ENCODE measurements at places on chromosomes 4 and X.

- DNase-seq, result no peak
Observed at GRCh38 chr4:46793036-46793435, 116.0 kb downstream of the COX7B2 start.

DNA sequence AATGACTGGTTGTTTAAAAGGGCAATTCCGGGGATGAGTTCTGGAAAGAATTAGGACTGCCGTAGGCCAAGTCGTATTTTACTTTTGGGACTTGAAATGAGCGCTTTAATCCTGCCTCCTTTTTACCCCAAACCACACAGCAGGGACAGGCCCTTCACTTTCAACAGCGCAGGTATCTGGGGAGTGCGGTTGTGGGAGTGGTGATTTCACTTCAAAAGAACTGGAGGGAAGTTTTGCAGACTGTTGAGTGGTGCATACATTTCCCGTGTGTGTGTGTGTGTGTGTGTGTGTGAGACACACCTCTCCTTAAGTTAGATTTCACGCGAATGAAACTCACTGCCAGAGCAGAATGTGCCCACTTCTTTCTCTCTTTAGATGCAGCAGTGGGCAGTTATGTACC is 2.8 kb downstream of the NHS start:
- DNase-seq, result no peak

DNA sequence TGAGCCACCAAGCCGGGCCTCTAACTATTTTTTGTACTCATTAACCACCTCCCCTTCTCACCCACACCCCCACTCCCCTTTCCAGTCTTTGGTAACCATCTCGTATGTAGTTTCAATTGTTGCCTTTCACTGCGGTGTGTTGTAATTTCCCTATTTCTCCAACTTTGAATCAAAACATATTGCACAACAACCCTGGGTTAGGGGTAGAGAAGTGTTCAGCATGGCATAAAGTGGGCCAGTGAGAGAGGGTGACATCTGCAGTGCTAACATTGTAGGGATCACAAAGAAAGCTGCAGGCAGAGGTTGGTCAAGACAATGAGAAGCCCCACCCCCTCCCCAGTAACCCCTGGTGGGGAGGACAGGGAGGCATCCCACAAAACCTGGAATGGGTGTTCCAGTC is 92.7 kb downstream of the SPATA18 start:
- DNase-seq, result no peak

DNA sequence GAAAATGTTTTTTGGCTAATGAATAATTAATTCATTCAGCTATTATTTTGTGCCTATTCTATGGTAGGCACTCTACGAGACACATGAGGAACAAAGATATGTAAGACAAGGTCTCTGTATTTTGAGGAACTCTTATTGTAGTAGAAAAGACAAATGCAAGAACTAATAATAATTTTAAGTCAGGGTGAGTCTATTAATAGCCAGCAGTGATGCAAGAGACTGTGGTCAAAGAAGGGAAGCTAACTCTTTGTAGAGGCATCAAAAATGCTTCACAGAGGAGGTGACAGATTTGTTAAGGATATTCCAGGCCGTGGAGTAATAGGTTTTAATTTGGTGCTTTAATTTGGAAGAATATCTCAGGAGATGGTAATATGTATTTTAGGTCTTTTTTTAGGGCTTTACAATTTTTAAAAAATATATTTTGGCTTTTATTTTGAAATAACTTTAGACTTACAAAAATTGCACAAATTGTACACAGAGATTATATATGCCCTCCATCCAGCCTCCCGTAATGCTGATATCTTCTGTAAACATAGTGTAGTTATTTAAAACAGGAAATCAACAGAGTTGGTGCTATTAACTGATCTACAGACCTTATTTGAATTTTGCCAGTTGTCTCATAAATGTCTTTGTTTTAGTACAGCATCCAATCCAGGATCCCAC is 48.1 kb downstream of the DCLK2 start:
- DNase-seq, result peak; percentile 7

DNA sequence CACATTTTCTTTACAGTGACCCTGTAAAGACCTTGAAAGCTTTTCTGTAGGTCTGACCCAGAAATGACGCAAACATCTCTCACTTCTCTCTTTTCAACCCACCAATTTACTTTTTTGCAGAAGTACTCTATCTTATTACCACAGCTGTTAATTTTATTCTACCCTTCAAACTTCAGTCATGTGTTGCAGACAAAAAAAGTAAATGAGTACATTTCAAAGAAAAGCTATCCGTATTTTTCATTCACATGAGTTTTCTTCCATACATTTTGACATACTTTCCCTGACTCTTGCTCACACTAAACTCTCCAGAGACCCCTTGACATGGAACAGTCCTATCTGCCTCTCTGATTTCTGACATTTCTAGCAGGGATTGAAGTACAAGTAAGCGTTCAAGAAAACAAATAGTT is 51.7 kb downstream of the SLC7A11 start:
- peak; percentile 84 for DNase-seq

DNA sequence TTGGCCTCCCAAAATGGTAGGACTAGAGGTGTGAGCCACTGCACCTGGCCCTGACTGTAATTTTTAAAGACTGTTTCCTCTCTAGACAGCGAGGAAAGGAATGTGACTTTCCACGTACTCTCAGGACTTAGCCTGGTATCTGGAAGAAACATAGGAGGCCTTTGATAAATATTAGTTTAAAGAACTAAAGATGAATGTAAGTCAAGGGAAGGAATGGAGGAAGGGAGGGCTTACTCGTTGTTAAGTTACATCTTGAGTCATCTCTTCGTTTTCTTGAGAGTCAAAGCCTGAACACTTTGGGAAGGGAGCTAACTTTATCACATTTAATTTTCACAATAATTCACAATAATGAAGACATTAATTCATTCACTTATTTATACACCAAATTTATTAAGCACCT is 7.2 kb upstream of the LNX1 start:
- no peak for DNase-seq

- DNase-seq, result no peak
Observed at GRCh38 chr4:37631551-37631950, 54.6 kb downstream of the RELL1 start.

GRCh38 chr4:131613086-131613823 is 1535.8 kb upstream of the PCDH10 start:
- no peak for DNase-seq

- DNase-seq, result no peak
Observed at GRCh38 chr4:7487998-7488671, 53.4 kb upstream of the PSAPL1 start.

GRCh38 chrX:15242899-15243555 is 26.9 kb downstream of the ASB9 start:
- DNase-seq, result peak; percentile 29

DNA sequence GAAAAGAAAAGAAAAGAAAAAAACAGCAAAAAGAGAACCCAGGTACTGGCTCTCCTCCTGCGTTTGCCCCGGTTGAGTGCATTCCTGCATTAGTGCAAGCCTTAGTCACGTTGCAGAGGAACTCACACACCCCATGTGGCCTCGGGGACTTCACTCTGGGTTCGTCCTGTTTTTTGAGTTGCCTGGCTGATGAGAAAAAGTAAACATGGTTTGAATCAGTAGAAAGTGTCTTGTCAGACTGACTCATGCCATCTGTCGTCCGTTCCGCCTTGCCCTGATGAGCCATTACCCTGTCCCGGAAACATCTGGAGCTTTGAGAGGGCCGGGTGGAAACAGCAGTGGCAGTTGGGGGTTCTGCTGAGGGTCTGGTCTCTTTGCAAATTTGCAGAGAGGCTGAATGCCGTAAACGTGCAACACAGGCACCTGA is 16.3 kb downstream of the CD99 start:
- DNase-seq, result peak; percentile 100

- peak; percentile 5 for DNase-seq
Observed at GRCh38 chr4:38128478-38129459, 168.6 kb downstream of the PTTG2 start.

DNA sequence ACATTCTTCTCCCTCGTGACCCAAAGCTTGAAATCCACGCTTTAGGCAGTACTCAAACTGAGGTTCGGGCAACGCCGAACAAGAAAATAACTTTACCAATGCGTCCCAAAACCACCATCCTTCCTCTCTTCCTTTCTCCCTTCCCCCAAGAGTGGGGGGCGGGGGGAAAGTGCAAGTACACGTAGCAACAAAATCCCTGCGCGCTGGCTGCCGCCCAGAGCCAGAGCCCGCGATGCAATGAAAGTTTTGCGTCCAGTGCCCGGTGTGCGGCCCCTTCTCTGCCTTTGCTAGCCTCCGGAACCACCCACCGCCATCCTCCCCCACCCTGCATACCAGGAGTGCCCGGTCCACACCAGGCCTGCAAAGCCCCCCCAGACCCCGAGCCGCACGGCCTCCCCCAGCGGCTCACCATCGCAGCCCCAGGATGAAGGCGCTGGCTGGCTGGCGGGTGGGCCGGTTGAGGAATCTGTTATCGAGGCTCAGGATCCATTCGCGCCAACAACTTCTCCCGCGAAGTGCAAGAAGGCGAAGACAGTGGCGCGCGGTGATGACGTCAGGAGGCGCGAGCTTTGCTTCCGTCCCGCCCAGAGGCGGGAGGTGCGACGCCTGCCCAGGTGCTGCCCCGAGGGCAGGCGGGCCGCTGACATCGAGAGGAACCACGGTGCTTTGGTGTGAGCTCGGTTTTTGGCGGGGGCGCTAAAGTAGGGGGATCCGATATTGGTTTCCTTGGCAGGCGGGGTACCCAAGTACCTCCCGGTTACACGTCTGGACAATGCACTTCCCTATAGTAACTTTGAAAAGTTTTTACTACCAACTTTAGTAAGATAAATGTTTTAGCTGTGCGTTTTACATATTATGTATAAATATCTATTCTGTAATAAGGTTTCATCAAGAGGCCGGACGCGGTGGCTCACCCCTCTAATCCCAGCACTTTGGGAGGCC is at the start of gene RFC1:
TSS of gene RFC1 (minus strand) at position 533 of the 942 bp plus-strand sequence. CDS start at position 412, 121 bp downstream.
- DNase-seq, result peak; percentile 93

DNA sequence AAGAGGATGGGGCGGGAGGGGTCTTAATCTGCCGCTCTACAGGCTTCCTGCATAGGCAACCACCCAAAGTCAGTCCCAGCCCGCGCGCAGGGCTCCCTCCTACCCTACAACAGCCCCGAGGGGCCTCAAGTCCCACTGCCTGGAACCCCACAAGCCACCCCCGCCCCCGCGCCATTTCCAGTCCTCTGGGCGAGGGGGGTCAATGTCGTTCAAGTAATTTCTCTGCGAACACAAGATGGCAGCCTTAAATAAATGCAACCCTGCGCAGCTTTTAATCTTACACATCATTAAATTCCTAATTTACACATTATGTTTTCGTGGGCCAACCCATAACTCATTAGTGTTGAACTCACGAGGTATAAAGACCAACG is 92.9 kb downstream of the BCOR start:
- DNase-seq, result no peak

DNA sequence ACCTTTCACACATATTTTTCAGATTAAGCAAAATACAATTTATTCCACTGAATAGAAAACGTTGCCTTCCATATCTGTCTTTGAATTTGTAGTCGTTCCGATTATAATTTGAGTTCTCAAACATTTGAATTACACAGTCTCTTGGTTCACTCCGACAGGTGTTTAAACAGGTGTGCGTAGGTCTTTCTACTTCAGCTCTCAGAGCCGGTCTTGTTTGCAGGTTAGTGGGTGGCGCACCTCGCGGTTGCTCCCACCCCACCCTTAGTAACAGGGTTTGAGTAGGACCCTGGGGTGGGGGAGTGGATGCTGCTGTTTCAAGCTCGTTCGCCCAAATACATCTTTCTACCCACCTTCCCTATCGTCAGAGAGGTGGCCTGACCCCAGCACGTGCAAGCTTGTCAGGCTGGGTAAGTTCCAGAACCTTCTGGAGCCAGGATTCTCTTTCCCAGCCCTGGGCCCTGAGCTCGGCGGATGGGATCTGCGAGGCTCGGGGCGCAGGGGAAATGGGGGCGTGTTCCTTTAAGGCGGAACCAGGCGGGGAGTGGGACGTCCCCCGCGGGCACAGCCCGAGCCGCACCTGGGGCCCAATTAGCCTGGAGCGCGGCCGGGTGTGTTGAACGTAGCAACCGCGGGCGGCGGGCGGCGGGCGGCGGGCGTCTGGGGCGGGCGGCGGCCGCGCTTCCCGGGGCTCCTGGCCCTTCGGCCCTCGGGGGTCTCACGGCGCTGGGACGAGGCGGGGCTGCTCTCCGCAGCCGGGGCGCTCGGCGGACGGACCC is at the start of gene FAM149A:
TSS of gene FAM149A (plus strand) at position 591 of the 776 bp plus-strand sequence.
- peak; percentile 62 for DNase-seq

DNA sequence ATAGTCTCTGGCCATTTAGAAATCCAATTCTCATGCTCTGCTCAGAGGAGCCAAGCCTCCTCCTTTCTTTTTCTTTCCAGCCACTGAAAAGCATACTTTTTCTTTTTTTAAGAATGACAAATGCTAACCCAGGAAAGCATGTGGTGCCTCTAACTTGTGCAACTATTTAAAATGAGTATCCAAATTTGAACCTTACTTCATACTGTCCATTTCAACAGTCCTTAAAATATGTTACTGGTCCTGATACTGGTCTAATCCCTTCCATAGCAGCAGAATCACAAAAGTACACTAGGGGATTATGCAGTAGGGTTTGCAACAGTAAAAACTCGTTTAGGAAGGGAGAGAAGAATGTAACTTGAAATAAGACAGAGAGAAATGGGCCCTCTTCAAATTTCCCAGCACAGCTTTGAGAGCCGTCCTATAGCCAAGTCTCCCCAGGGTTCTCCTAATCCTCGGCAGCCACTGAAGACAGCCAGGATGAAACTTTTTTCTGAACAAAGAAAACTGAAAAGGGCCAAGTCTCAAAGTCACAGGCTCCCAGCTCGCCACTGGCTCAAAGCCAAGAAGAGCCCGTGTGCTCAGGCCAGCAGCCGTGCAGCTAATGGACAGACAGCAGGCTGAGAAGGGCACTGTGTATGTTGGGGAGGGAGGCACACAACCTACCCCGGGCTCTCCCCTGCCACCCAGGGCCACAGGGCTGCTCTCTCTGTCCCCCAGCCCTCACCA is 39.5 kb downstream of the GPC4 start:
- no peak for DNase-seq

DNA sequence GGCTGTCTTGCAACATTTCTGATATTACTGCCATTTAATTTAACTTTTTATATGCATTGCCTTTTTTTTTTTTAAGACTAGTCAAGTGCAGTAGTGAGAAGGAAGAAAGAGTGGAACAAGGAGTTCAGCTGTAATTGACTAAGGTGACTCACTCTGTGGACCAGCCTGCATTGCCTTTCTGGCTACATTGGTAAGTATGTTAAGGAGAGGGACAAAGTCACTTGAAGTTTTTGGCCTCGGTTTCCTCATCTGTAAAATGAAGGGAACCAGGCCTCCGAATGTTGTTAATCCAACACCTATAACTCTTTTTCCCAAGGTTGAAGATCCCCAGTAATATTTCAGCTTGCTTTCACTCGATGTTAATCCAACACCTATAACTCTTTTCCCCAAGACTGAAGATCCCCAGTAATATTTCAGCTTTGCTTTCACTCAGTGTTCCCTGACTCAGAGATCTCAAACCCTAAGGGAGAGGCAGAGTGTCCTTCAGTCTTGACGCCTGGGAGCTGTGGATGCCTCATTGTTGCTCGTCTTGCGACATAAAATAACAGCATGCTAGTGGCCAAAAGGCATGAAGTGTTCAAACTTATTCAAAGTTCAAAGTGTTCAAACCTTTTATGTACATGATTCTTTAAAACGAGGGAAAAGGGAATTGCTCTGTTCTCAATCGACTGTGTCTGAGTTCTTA is 102.0 kb downstream of the SORBS2 start:
- DNase-seq, result no peak

- no peak for DNase-seq
Observed at GRCh38 chr4:32460972-32461371, 1740.8 kb downstream of the PCDH7 start.

Measured in KBM-7 (cell line).